Left ventricle myocardium inferior (tissue), 1 donor: ENCODE measurements at places on chromosomes 4 and X. TPM values are rescaled to one million over a fixed set of nuclear protein-coding genes. Genes with fewer than 3 reads are reported as not detected.

GRCh38 chr4:6529021-6529420 is 46.0 kb upstream of the MAN2B2 start:
- H3K4me1 ChIP-seq = no peaks in the 10 kb centered on the region
- no peak overlapping the region for H3K27ac ChIP-seq
- DNase-seq = no peak
- peaks cover 34% of the 10 kb centered on the region for H3K27me3 ChIP-seq
- H3K36me3 ChIP-seq = no peaks in the 10 kb centered on the region
- H3K4me3 ChIP-seq = no peak overlapping the region

DNA sequence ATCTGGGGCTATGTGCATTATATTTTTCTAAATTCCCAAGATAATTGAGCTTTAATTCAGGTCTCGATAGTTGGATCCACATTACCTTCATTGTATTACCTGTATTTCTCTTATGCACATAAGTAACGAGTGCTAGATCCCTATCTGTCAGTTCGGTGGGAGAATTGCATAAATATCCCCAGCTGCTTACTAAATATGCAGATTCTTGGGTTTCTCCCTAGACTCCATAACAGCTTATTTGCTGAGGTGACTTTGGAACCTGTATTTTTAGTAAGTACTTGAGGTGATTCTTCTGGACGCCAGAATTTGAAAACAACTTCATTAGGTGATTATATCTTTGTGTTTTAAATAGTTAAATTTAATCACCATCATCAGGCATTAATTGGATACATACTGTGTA is 15.0 kb downstream of the UGT8 start:
- H3K36me3 ChIP-seq = no peaks in the 10 kb centered on the region
- no peak overlapping the region for H3K4me3 ChIP-seq

DNA sequence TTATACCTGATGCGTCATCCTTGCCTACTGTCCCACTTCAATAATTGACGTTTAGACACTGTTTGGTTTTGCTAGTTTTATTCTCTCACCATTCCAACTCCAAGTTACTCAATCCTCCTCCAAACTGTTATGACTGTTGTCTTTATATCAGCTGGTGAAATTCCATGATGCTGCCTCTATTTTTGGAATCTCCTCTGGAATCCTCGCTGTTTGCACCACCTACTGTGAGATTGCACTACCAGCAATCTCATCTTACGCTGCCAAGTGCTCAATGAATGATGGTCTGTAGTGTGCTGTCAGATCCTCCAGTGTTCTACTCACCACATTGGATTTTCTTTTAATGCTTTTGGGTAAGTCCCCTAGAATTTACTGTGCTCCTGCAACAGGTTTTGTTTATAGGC is 13.2 kb upstream of the PCDH18 start:
- no peaks in the 10 kb centered on the region for H3K27me3 ChIP-seq
- DNase-seq = no peak
- no peak overlapping the region for H3K4me3 ChIP-seq
- no peak overlapping the region for H3K27ac ChIP-seq
- peaks cover 7% of the 10 kb centered on the region for H3K4me1 ChIP-seq

DNA sequence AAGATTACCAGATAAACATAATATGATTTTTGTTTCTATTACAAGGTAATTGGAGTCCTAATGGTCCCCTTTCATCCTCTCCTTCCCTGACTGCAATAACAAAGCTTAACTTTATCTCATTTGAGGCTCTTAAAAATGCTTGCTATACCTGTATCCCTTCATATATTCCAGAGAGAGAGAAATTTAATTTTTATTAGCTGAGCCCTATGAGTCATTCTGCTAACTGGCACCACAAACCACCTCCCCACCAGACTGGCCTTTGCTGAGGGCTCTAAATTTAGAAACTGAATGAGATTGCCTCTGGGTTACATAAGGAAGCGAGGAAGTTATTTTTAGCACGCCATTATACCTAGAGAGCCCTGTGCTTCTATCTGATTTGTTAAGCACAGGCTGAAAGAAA is 27.4 kb downstream of the CBLL2 start:
- DNase-seq = no peak
- no peaks in the 10 kb centered on the region for H3K27me3 ChIP-seq
- no peaks in the 10 kb centered on the region for H3K36me3 ChIP-seq
- no peaks in the 10 kb centered on the region for H3K4me1 ChIP-seq
- peak overlapping the region; percentile 67 for H3K27ac ChIP-seq
- H3K4me3 ChIP-seq = no peak overlapping the region

GSX2 gene
- total RNA-seq = not detected

- no peaks in the 10 kb centered on the region for H3K36me3 ChIP-seq
- no peak for DNase-seq
- H3K4me3 ChIP-seq = no peak overlapping the region
- no peaks in the 10 kb centered on the region for H3K27me3 ChIP-seq
Observed at GRCh38 chr4:28357990-28358389, 1497.3 kb downstream of the STIM2 start.

DNA sequence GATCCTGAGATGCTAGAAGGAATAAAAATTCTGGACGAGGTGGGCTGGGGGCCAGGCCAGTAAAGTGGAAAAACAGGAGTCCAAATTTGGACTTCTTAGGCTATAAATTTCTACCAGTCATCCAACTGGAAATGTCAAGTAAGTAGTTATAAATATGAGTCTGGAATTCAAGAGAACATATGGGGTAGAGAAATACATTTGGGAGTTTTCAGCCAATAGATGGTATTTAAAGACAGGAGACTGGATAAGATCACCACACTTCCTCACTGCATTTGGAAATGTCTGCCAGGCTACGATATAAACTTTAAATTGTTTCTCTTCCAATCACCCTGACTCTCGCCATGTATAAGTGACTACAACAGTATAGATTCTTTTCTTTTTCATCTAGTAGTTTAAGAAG is 242.5 kb downstream of the NPFFR2 start:
- no peak for DNase-seq
- H3K4me3 ChIP-seq = no peak overlapping the region
- H3K4me1 ChIP-seq = no peaks in the 10 kb centered on the region
- H3K27ac ChIP-seq = no peak overlapping the region
- H3K27me3 ChIP-seq = no peaks in the 10 kb centered on the region

DNA sequence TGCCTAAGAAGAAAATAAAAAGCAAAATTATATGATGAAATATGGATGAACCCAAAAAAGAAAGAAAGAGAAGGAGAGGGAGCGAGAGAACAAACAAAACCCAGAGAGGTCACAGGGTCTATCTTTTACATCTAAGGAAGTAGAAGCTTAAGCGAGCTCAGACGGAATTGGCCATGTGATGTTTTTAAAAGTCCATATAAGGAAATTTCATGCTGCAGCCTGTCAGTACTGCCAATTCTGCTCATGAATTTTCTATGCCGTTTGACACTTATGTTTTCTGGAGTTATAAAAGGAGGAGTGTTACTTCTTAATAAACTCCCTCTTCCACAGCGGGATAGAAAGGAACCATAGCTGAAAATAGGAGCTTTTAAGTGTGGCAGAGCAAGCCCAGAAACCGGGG is 32.9 kb upstream of the DCX start:
- no peak overlapping the region for H3K4me3 ChIP-seq
- H3K36me3 ChIP-seq = no peaks in the 10 kb centered on the region
- H3K27me3 ChIP-seq = no peaks in the 10 kb centered on the region
- no peaks in the 10 kb centered on the region for H3K4me1 ChIP-seq

BRS3 gene
- total RNA-seq = not detected

- peaks cover 15% of the 10 kb centered on the region for H3K36me3 ChIP-seq
- no peak overlapping the region for H3K27ac ChIP-seq
- no peak for DNase-seq
Observed at GRCh38 chr4:98345838-98346237, 84.7 kb downstream of the RAP1GDS1 start.

DNA sequence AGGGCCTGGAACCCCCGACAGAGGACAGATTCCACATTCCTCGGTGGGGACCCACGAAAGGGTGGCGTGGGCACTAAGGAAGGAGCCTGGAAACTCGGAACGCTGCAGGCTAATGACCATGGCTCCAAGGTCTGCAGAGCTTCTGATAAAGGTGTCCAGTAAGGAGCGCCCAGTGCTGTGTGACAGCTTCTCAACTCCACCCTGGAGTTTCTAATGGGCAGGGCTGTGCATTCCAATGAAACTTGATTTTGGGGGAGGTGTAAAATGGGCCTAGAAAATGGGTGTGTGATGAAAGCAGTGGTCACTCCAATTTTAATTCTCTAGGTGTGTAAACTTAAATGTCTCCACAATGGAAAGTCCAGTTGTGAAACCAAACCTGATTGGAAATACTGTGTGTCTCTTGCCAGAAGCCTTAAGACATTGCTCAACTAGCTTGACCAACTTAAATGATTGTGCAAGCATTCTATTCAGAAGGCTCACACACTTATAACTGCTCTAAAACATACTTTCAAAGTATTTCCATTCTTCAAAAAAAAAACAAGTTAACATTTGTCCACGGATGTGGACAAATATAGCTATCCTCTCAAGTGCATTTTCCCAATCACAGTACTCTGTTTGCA is 52.1 kb downstream of the XAGE2 start:
- DNase-seq = no peak
- H3K27me3 ChIP-seq = no peaks in the 10 kb centered on the region
- H3K4me3 ChIP-seq = no peak overlapping the region
- H3K36me3 ChIP-seq = no peaks in the 10 kb centered on the region

GRCh38 chrX:22164770-22165388 is 107.8 kb upstream of the CBLL2 start:
- H3K27me3 ChIP-seq = no peaks in the 10 kb centered on the region
- no peak overlapping the region for H3K4me3 ChIP-seq
- H3K27ac ChIP-seq = no peak overlapping the region
- no peaks in the 10 kb centered on the region for H3K4me1 ChIP-seq
- H3K36me3 ChIP-seq = no peaks in the 10 kb centered on the region

DNA sequence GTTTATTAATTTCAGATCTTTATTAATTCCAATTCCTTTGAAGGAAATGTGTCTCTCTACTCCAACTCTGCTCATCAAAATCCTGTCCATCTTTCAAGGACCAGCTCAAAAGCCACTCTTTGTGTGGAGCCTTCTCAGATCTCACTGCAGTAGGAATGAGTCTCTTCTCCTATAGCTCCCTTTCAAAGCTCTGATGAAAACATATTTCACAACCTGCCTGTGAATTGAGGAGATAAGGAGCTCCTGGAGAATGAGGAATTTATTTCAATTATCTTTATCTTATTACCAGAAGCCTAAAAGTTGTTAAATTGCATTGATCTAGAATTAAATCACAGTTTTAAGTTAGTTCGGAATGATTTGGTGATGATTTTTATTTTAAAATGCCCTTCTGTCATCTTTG is 92.6 kb upstream of the TRPC3 start:
- DNase-seq = no peak
- no peaks in the 10 kb centered on the region for H3K27me3 ChIP-seq
- no peak overlapping the region for H3K4me3 ChIP-seq
- H3K27ac ChIP-seq = no peak overlapping the region
- no peaks in the 10 kb centered on the region for H3K4me1 ChIP-seq
- H3K36me3 ChIP-seq = no peaks in the 10 kb centered on the region

CENPI gene
- total RNA-seq = 0.27 TPM

DNA sequence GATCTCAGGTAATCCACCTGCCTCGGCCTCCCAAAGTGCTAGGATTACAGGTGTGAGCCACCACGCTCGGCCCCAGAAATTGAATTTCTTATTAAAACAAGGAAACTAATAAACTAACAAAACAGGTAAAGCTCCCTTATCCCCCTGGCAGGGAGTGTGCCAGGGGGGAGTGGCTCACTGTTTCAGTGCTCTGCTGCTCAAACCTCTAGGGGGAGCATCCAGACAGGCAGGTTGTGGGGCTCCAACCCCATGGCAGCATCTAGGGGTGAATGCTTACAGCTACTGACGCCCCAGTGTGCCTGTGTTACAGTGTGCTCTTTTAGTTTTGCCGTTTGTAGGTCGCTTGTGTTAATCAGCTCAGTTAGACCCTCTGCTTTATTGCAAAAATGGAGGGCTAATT is 605.0 kb downstream of the GABRG1 start:
- no peaks in the 10 kb centered on the region for H3K27me3 ChIP-seq
- DNase-seq = no peak
- no peaks in the 10 kb centered on the region for H3K4me1 ChIP-seq
- H3K36me3 ChIP-seq = no peaks in the 10 kb centered on the region
- H3K4me3 ChIP-seq = no peak overlapping the region

TKTL2 gene
- not detected for total RNA-seq

DNA sequence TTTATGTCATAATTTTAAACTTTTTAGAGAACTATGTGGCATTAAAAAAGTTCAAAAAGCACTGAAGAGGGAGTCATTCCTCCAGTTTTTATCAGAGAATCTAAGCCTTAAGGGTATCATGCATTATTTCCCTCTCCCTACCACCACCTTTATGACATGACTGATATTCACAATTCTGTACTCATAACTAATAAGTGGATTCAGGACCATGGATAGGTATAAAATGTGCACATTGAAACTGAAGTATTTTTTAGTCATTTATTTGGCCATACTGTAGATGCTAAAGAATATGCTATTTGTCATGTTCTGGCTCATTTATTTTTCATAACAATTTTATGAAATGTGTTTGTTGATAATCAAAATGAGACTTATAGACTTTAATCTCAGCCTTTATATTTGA is 897.5 kb upstream of the AGA start:
- no peaks in the 10 kb centered on the region for H3K27me3 ChIP-seq
- DNase-seq = no peak
- H3K4me1 ChIP-seq = no peaks in the 10 kb centered on the region
- H3K36me3 ChIP-seq = no peaks in the 10 kb centered on the region
- no peak overlapping the region for H3K27ac ChIP-seq

CXCL8 gene
- 0.30 TPM for total RNA-seq

LRIT3 gene
- not detected for total RNA-seq
